M059J (cell line): ENCODE measurements at places on chromosomes 2 and 18.
A peak's percentile ranks its signal among the peaks of the same experiment; 100 is the strongest.

GRCh38 chr18:6934859-6935258, 182.7 kb downstream of the LAMA1 start:
- DNase-seq = no peak

DNA sequence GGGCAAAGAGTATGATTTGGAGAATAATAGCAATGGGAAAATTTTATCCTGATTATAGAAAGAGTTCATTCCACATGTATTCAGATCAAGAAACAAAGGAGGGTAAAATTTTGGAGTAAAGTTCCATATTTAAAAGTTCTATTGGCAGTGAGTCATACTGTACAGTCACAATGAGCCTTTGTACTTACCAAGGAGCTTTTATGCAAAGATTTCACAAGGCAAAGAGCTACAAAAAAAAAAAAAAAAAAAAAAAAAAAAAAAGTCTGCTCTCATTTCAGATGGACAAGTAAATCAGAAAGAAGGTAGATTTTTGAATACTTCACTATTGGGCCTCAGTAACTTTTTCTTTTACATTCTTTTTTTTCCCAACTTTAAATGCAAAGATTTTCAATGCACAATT, 1802.2 kb upstream of the PIK3C3 start:
- DNase-seq = peak; percentile 35

DNA sequence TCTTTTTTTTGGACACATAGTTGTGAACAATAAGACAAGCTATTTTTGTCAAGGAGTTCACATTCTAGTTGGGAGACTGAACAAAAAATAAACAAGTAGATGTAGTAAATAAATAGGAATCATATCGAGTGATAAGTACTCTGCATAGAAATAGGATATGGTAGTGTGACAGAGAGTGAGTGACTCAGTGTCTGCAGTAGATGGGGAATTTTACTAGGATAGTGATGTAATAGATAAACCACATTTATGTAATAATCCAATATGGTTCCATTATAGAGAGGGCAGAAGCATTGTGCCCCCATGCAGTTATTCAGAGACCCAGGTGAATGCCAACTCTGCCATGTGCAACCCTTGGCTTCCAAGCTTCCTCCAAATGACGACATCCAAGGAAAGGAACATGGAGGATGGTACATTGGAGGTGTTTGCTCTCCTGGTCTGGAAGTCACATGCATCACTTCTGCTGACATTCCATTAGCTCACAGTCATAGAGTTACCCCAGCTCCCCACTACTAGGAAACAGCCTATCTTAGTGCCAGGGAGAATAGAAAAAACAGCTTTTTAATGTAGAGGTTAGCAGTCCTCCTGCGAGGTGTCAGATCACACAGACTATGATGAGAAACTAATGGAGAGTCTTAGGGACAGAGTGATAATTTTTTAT, 595.4 kb downstream of the NYAP2 start:
- DNase-seq = peak; percentile 82

DNA sequence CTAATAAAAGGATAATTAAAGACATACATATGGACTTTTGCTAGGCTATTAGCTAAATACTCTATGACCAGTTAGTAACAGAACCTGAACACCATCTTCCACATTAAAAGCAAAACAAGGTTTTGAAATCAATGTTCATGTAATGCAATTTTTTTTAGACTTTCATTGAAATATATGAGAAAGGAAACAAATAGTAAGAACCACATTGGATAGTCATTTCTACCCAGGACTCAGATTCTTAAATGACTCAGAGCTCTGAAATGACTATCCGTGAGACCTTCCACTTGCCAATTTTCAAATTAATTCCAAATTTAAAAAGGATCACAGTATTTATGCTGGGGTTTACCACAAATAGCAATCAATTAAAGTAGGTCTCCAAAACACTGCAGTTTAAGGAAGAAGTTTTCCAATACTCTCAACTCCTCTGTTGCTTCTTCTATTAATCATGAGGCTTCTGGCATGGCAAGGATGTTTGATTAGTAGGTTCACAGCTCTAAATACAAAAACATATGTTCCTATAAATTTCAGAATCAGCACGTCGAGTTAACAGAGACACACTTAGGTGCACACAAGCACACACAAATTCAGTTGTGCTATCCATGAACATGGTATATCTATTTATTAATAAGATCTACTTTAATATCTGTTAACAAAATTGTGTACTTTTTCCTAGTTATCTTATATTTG, 841.0 kb downstream of the RNF144A start:
- no peak for DNase-seq
